ENCODE measurements at places on chromosomes 7 and 10.

DNA sequence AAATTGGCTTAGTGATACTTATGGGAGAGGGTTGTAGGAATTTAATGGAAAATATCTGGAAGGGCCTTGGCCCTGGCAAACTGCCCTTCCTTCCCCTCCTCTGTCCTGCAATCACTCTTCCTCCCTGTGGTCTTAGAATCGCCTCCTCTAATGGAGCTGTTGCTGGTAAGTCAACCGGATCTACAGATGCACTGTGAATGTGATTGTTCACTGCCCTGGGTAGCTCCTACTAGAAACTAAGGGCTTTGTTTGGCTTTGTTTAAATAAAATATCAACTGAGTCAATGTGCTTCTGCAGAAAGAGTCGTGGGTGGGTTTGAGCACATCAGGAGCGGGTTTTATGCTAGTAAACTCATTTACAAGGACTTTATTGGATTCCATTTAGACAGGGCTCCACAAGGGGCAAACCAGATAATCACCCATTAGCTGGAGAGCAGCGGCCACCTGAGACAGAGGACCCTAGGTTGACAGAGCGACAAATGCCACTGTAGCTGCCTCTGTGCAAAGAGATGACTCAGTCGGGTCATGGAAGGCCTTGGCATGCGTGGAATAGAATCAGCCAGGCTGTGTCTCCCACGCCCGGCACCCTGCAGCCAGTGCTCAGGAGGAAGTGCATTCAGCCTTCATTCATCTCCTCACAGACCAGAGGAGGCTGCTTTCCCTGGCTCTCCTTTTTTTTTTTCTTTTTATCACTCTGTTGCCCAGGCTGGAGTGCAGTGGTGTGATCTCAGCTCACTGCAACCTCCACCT is 97.9 kb downstream of the GAD2 start:
- DNase-seq: no peak

DNA sequence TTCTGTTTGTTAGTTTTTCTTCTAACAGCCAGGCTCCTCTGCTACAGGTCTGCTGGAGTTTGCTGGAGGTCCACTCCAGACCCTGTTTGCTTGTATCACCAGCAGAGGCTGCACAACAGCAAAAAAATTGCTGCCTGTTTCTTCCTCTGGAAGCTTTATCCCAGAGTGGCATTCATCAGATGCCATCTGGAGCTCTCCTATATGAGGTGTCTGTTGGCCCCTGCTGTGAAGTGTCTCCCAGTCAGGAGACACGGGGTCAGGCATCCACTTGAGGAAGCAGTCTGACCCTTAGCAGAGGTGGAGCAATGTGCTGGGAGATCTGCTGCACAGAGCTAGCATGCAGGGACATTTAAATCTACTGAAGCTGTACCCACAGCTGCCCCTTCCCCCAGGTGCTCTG is 26.7 kb upstream of the CROT start:
- DNase-seq: no peak

DNA sequence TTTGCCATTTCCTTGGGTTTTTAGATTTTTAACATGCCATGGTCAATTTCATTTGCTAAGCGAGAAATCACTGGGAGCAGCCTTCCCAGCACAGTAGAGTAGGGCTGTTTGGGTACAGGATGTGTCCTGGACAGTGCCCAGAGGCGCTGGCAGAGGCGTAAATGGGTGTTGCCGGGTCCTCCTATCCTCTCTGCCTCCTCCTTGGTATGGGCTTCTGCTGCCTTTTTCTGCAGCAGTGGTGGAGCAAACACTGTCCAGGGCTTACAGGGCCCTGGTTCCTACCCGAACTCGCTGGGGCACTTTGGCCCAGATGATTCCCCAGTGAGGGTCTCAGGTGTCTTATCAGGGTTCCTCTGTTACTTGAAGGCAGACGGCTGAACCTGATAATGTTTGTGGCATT is 298.3 kb downstream of the RPS24 start:
- no peak for DNase-seq

DNA sequence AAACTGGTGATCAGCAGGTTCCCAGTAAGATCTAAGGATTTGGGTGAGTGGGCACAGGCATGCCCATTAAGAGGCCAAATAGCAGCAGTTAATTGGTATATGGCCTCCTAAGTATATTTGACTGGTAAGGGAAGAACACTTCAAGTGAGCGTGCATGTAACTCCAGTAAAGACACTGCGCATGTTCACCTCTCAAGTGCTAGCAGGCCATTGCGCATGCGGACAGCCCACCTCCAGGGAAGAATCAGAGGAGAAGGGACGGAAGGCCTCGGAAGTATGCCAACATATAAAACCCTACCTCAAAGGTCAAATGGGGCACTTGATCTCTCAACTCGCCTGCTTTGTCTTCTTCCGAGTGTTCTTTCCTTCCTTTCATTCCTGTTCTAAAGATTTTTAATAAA is 118.0 kb downstream of the ARL5B start:
- DNase-seq: no peak

DNA sequence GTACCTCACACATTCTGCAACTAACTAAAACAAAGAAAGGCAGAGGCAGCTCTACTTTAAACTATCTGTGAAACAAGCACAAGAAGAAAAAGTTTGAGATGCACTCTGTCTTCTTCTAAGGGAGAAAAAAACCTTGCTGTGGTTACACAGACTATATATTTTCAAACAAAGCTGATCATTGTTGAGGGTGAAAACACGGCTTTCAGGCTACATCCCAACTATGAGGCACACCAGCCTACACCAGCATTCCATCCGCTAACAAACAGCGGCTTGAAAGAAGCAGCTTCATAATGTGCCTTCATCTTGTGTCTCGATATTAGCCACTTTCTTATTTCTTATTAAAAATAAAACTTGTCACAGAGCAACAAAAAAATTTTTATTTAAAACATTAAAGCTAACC is 79.1 kb downstream of the USP6NL start:
- no peak for DNase-seq

DNA sequence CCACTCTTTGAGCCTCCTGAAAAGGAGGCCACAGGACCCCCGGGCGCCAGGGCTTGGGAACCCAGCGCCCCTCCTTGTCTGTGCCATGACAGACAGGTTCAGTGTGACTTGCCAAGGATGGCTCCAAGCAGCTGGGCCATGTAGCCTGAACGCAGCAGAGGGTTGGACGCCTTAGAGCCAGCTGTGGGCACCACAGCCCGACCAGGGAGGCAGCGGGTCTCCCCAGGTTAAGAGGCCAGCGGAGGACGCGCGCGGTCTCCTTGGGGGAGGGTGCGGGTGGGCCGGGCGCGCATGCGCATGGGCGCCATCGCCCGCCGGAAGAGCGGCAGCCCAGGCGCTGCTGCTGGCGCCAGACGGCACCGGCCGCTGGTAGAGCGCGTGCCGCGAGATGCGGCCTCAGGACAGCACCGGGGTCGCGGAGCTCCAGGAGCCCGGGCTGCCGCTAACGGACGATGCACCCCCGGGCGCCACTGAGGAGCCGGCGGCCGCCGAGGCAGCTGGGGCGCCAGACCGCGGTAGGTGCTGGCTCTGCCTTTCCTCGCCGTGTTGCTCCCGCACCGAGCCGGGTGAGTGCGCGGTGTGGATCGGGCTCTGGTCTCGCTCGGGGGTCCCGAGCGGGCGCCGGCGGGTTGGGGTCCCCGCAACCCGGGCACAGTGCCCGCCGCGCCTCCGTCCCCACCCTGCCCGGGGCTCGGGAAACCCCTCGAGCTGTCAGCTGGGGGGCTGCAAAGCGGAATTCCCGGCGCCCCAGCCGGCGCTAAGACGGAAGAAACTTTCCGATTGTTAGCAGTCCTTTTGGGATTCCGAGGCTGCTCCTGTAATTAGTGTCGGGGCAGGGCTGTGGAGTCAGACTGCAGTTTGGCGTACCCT is at the start of gene SLC35G1:
TSS of gene SLC35G1 (plus strand) at position 333 of the 870 bp plus-strand sequence. CDS start at position 389, 56 bp downstream.
- peak; percentile 49 for DNase-seq

GRCh38 chr7:44727158-44727936 is 21.3 kb upstream of the ZMIZ2 start:
- DNase-seq: no peak

- no peak for DNase-seq
These were observed 17.6 kb downstream of the LIMK1 start for GRCh38 chr7:74101061-74101681.

- no peak for DNase-seq
These were observed 9.8 kb upstream of the FAS start for GRCh38 chr10:88980800-88981199.

DNA sequence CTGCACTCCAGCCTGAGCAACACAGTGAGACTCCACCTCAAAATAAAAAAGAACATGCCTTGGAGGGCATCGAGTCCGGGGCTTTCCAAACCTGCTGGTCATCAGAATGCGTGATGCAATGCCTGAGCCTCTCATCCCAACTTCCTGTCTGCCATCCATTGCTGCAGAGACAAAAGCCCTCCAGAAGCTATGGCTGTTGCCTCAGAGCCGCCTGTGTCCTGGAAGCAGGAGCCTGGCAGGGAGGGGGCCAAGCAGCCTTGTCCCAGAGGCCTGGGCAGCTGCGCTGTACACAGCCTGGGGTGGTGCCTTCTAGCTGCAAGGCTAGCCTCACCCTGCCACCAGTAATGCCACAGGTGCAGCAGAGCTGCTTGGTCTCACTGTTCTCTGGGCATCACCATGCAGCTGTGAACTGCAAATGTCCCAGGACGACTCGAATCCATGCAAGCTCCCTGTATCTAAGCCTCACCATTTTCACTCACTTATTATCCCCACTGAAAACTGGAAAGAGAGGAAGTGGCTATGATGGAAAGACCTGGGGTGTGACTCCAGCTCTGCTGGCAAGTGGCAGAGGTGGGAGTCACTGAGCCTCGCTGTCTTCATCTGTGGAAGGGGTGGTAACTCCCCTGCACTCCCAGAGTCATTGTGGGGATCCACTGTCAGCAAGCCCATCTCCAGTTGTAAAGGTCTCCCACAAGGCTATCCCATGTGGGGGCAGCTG is 7.0 kb downstream of the ALOX5 start:
- no peak for DNase-seq

GRCh38 chr10:119299531-119299930 is 92.2 kb downstream of the GRK5 start:
- no peak for DNase-seq

DNA sequence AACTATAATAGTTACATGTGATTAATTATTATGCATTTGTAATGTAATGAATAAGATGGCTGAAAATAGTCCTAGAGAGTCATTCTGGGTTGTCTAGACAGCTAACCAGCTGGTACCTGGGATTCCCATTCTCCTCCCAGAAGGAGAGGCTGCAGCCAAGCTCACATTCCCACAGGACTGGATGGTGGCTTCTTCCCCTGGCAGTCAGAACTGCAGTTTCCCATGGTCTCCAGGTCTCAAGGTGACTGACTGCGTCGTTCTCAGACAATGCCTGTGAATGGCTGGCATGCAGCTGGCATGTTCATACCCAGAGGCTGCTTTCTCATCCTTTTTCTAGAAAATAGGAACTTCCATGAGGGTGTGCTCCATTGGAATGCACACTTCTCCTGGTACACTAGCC is 21.3 kb downstream of the TAS2R16 start:
- no peak for DNase-seq

DNA sequence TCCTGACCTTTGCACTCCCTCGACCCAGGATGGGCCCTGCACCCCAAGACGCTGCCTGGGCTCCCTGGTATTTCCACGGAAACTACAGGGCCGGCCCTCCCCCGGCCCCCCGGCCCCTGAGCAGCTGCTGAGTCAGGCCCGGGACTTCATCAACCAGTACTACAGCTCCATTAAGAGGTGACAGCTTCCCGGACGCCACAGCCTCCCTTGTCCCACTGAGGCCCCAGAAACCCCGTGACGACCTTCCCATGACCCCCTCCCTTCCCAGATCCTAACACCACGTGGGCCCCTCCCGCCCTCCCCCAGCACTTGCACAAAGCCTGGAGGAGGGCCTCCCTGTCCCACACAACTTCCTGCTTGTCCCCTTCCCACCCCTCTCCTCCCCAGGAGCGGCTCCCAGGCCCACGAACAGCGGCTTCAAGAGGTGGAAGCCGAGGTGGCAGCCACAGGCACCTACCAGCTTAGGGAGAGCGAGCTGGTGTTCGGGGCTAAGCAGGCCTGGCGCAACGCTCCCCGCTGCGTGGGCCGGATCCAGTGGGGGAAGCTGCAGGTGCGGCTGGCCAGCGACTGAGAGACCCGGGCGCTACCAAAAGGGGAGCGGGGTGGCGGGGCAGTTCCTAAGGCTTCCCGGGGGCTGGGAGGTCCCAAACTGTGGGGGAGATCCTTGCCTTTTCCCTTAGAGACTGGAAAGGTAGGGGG is 5.7 kb downstream of the NOS3 start:
- no peak for DNase-seq

- no peak for DNase-seq
These were observed 57.0 kb downstream of the P4HA1 start for GRCh38 chr10:73039635-73040034.

DNA sequence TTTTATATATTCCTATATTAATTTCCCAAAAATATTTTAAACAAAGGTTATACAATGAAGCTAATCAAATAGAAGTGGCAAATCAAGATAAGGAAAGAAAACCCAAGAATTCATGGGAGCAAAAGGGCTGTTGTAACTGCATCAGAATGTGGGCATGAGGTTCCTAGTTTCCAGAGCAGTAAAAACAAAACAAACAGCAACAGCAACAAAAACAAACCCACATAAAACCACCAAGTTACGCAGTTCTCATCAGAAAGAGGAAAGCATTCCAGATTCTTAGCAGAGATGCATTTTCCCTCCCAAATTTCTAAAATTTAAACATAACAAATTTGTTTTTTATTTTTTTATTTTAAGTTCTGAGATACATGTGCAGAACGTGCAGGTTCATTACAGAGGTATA is 34.8 kb upstream of the MSMB start:
- DNase-seq: no peak

DNA sequence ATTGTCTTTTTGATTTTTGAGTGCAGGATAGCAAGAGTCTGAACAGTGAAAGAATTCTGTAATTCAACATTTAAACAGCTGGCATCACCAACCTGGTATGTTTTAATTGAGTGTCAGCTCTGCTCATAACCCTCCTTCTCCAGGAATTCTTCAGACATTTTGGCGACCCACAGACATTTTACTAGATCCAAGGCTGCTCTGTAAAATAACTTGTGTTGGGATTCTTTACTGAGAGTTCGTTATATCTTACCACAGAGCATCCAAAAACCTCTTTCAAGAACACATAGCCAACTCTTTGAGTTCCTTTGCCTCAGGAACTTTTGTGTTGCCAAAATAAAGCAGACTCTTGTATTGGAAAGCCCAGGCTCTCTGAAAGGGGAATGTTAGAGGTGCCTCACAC is 27.7 kb upstream of the SORCS3 start:
- DNase-seq: no peak

GRCh38 chr7:77824636-77825035 is 26.1 kb downstream of the PHTF2 start:
- no peak for DNase-seq

DNA sequence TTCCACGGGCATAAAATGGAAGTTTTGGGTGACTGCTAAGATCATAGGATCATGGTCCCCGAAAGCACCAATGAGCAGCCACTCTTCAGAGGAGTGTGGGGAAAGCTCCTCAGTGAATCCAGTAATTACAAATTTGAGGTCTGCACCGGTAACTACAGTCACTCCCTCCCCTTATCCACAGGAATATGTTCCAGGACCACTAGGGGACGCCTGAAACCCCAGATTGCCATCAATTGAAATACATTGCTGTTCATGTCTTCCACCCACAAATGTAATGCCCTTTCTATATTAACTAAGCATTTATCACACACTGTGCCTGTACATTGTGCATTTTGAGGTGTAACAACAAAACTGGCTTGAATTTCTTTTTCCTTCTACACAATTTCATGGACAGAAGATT is 447.9 kb upstream of the PFKP start:
- DNase-seq: no peak

All from NCI-H1048 (cell line).